ENCODE measurements at places on chromosomes 1 and 21. TPM values are rescaled to one million over a fixed set of nuclear protein-coding genes. Genes with fewer than 3 reads are reported as not detected.
A peak's percentile ranks its signal among the peaks of the same experiment; 100 is the strongest.

The S100A7 gene
- not detected for polyA plus RNA-seq

The PCNX2 gene
- 2.2 TPM for polyA plus RNA-seq

The KRTAP13-2 gene
- polyA plus RNA-seq = not detected

The CFHR5 gene
- not detected for polyA plus RNA-seq

The PTAFR gene
- polyA plus RNA-seq = 2.8 TPM

The RGS18 gene
- 1.1 TPM for polyA plus RNA-seq

The HMCN1 gene
- 3.9 TPM for polyA plus RNA-seq

The RGS13 gene
- polyA plus RNA-seq = 0.15 TPM

DNA sequence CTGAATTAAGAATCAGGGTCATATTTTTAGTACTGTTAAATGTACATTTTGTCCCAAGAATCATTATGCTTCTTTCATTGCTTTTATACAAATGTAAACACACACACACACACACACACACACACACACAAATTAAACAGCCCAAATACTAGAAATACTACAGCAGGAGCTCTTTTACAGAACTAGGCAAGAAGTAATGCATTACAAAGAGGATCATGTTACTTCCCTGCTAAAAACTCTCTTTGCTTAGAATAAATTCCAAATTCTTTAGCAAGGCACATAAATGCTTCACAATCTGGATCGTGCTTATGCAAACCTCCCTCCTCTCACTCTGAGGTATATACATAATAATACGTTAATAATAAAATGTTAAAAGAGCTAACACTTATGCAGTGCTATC, 720.4 kb upstream of the ADGRL4 start:
- DNase-seq = no peak

DNA sequence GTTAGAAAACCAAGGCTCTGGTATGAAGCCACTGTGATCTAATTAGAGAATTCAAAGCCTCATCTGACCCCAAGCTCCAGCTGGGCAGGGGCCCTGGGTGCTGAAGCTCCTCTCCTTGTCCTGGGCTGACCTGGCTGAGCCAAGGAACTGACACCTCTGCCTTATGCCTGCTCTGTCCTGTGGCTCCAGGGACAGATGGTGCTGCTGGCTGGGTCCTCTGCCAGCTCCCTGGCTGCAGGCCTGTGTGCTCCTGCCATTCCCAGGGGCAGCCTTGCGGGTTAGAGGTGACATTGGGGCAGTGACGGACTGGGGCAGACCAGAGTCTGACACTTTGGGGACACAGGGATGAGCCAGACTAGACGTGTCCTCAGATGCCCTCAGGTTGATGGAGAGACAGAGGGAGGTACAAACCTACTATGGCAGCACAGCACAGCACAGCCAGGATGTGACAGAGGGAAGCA, 11.8 kb downstream of the ACOT11 start:
- no peak for DNase-seq

- no peak for DNase-seq
These were observed 246.2 kb upstream of the ADGRL2 start for GRCh38 chr1:81554534-81554933.

- DNase-seq = no peak
These were observed 4.3 kb downstream of the PIK3CD start for GRCh38 chr1:9655836-9656235.

- peak; percentile 23 for DNase-seq
These were observed at the start of gene TRIM67 for GRCh38 chr1:231161667-231162296. Gene TRIM67 (plus strand): TSS chr1:231162058. CDS start chr1:231162970, 912 bp downstream.

DNA sequence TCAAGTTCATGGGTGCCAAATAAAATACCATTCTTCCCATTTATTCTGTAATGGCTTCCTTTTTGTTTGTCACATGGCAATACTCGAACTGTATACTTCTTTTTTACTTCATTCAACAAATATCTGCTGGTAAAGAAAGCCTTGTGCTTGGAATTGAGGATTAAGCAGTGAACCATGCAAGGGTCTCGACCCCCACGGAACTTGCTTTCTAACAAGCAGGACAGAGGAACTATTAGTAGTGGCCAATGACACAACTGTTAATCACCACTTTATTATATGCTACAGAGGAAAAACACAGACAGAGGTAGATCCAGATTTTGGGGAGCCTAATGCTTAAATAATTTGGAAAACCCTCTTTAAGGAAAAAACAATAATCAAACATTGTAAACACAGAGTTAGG, 542.2 kb downstream of the DPYD start:
- no peak for DNase-seq

DNA sequence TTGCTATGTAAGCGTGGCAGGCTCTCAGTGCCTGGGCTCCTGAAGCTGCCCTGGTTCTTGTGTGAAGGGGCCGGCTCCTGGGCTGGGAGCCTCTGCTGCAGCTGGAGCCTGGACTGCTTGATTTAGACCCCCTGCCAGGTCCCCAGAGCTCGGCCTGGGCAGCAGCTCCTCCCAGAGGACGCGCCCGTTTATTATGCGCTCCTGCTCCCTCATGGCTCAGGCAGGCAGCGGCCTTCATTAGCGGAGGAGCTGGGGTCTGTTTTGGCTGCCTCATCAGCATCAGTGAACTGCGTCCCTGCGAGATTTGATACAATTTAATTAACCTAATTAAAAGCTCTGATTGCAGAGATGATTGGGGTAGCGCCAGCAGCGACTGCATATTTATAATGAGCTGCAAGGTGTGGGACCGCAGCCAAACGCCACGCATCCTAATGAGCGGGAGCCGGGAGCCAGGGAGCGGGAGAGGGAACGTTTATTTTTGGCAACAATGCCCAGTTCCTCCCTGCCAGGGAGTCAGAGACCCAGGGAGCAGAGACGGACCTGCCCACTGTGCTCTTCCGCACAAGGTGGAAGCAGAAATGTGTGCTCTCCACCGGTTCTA, 16.6 kb downstream of the UTP11 start:
- DNase-seq = no peak

Measured in hindlimb muscle (tissue), 1 donor.